ENCODE measurements at places on chromosomes 1 and 21.

GRCh38 chr1:32981003-32981901 is 16.6 kb upstream of the RNF19B start:
- peak; percentile 76 for DNase-seq

GRCh38 chr1:2301607-2302291 is 73.6 kb downstream of the SKI start:
- DNase-seq: no peak

DNA sequence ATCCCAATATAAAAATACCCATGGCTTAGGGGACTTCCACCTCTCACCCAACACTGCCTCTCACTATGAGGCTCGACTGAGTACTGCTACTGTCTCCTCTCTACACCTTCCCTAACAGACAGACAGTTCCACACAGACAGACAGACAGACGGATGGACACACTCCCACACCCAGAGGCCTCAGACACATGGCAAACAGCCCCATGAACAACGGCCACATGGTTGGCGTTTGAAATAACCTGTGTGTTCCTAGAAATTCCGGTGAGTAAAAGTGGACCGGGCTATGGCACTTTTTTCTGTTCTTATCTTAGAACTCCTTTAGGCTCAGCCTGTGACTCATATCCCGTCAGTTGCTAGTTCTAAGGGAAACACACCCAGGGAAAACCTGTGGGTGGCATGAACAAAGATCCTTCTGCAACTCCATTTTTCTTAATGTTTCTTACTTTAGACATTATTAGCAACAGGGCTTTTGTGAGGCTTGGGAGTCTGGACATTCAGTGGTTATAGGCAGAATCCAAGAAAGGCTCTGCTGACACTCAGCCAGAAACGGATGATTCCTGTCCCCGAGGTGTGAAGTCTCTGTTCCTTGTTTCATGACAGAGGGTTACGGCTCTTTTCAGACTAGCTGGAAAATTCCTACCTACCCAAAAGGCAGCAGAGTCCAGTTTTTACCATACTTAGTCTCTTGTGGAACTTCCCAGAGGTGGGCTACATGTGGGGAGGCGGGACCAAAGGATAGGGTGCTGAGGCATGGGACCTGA is 90.5 kb upstream of the TLR5 start:
- DNase-seq: peak; percentile 20

DNA sequence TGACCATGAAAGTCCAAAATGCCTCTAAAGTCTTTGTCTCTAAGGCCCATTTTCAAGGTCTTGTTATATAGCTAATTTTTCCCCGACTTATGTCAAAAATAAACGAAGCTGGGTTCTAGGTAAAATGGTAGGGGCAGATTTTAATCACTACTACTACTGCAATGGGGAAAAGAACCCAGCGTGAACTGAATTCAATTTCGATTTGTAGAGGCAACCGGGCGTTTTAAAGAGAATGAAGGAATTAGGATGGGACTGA is 536 bp upstream of the EXO1 start:
- DNase-seq: no peak

DNA sequence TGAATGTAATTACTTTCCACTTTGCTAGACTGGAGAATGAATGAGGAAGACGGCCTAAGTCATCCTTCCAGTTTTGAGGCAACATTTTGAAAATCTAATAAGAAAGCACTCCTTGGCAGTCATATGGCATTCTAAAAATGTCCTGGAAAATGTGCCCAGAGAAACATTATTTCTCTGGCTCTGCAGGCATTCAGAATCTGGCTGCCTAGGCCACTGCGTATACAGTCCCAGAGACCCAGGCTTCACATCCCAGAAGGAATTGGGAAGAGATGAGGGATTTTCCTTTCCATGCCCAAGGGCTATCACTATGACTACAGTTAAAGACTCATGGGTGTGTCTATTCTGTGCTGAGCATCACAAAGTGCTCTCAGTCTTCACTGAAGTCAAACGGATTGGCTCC is 92.9 kb downstream of the BEND5 start:
- no peak for DNase-seq

DNA sequence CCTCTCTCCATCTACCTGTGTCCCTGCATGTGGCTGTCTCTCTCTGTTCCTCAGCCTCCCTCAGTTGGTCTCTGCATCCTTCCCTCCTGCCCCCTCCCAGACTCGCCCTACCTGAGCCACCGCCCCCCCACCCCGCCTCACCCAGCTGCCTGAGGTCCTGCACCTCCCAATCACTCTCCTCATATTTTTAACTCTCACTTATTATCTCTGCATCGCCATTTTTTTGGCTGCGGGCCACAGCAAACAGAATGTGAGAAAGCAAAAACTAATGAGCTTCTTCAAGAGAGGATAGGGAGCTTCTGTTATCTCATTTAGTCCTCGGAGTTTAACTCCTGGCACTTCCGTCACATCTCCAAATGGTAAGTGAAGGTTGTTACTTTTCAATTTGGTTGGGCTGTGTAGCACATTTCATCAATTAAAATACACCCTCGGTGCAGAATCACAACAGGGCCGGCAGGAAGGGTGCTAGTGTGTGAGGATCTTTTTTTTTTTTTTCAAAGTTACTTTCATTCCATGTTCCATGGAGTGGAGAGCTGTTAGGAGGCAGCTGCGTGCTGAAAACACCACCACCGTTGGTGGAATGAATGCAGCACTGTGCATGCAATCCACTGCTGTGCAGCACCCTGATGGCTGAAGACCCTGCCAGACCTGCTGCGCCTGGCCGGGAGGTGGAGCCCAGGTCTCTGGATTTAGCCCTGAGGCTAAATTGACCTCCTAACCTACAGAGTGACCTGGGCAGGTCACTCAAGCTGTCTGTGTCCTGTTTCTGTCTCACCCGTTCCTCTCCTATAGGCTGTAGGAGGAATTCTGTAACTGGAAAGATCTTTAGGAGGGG is 157.2 kb upstream of the NFIA start:
- no peak for DNase-seq

- DNase-seq: no peak
These were observed 77.0 kb downstream of the RWDD3 start for GRCh38 chr1:95311014-95311413.

- DNase-seq: no peak
These were observed 90.6 kb upstream of the KCTD3 start for GRCh38 chr1:215476541-215476940.

DNA sequence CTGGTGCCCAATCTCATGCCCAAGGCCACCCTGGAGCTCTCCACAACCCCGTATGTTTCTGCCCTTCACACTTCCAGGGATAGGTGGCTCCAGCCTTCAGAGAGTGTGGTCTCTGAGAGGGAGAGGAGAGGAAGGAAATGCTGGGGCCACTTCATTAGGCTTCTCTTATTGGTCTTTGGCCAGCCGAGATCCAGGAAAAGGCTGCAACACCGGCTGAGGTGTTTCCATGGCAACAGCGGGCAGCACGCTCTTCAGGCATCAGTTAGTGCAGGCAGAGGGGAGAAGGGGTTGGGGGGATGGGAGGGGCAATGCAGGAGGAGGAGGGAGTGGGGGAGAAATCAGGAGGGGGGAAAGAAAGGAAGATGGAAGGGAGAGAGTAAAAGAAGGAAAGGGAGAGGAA is 275.1 kb upstream of the GJB5 start:
- DNase-seq: no peak

DNA sequence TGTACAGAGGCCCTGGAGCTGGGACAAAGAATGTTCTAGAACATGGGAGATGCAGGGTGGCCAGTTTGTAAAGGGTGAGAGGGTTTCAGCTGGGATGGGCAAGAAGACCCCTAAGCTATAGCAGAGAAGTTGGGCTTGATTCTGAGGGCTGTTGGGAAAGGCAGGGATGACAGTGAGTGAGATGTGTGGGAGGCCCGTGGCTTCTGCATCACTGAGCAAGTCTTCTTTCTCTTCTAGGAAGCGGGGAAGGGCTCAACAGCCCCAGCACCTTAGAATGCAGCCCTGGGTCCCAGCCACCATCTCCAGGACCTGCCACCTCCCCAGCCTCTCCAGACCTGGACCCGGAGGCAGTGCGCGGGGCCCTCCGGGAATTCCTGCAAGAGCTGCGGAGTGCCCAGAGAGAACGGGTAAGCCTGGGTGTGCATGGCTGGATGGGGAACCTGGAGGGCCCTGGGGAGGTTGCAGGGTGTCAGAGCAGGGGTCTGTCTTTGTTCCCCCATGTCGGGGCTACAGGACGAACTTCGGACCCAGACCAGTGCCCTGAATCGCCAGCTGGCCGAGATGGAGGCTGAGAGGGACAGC is 14.8 kb downstream of the MFAP2 start:
- no peak for DNase-seq

DNA sequence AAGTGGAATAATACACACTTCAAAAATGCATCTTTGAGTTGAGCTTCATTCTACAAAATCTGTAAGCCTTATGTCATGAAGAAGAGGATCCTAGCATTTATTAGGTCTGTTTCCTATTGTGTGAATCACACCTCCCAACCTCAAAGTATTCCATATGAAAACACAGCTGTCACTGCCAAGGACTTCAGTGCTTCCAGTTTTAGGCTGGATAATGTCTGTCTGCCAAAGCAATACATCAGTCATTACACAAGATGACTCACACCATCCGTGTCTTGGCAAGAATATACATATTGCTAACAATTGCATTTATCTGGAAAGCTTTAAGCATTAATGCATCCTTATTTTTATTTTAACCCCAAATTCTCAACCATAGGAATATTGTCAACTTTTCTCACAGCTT is 125.7 kb upstream of the TMPRSS15 start:
- no peak for DNase-seq

GRCh38 chr1:229127301-229127700 is 143.6 kb upstream of the RAB4A start:
- DNase-seq: no peak

GRCh38 chr1:20636785-20637347 is 3.6 kb downstream of the PINK1 start:
- DNase-seq: no peak

- DNase-seq: no peak
These were observed 1.3 kb upstream of the ENAH start for GRCh38 chr1:225654277-225654597.

GRCh38 chr1:121516234-121516967 is 331.6 kb downstream of the SRGAP2C start:
- DNase-seq: peak; percentile 15

DNA sequence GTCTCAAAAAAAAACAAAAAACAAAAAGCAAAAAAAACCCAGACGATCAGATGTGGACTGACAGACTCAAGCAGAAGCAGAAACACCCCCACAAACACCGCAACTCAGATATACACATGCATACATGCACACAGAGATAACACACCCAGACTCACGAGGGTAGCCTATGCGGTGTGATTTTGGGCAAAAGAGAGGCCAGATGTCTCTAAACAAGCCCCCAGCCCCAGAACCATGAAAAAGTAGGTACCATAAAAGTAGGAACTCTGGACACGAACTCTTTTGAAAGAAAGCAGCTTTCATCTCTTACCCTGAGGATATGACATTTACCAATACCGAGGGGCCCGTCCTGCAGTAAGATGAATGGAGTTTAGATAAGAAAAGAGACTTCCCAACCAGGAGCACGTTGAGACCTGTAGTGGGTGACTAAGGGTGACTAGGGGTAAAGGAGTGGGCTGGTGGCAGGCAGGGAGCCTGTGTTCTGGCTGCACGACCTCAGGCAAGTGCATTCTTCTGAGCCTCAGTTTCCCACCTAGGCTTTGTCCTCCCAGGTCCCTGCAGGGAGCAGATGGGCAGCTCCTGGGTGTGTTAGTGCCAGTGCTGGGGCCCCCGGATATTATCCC is 1.5 kb upstream of the TINAGL1 start:
- DNase-seq: no peak

- DNase-seq: no peak
These were observed 130.8 kb downstream of the S1PR1 start for GRCh38 chr1:101367630-101368029.

DNA sequence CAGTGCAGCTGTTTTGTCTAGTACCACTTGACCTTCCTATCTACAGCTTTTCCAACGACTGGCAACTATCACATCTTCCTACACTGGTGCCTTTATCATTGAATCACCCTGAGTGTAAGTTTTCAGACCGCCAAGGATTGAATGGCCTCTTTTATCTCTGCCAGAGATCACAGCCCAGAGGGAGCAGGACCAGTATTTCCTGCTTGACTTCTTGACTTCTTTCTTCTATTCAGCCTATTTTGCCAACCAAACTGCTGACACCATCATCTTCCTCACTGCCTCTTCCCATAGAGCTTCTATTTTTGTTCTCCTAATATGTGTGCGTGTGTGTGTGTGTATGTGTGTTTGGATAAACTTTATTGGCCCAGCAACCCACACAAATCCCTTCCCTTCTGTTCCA is 53.8 kb downstream of the SERBP1 start:
- no peak for DNase-seq

- DNase-seq: no peak
These were observed 40.3 kb downstream of the TAS1R2 start for GRCh38 chr1:18819203-18819602.

DNA sequence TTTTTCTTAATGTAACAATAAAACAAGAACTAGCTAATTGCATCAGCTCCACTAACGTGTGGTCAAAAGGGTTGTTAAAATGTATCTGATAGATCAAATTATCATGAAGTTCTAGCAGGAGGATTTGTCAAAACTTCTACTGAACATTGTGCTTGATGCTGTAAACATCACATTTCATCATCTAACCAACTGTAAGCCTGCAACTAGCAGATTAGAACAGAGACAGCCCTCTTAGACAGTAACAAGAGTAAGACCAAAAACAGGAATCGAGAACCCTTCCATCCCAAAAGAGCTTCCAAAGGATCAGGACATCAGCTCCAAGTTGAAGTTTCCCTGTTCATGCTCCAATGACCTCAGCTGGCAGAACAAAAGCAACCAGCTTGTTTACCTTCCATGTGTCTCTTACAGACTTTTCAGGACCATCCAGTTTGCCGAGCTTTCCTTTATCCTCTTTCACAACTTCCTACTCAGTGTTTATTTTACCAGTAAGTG is 44.6 kb downstream of the NIBAN1 start:
- no peak for DNase-seq

- DNase-seq: no peak
These were observed 631.8 kb downstream of the PTPRU start for GRCh38 chr1:29868096-29868495.

- no peak for DNase-seq
These were observed 102.7 kb upstream of the CD55 start for GRCh38 chr1:207218512-207219362.

- no peak for DNase-seq
These were observed 38.1 kb upstream of the NBL1 start for GRCh38 chr1:19605967-19606366.

- DNase-seq: no peak
These were observed 3.8 kb downstream of the TRAF5 start for GRCh38 chr1:211330282-211330936.

DNA sequence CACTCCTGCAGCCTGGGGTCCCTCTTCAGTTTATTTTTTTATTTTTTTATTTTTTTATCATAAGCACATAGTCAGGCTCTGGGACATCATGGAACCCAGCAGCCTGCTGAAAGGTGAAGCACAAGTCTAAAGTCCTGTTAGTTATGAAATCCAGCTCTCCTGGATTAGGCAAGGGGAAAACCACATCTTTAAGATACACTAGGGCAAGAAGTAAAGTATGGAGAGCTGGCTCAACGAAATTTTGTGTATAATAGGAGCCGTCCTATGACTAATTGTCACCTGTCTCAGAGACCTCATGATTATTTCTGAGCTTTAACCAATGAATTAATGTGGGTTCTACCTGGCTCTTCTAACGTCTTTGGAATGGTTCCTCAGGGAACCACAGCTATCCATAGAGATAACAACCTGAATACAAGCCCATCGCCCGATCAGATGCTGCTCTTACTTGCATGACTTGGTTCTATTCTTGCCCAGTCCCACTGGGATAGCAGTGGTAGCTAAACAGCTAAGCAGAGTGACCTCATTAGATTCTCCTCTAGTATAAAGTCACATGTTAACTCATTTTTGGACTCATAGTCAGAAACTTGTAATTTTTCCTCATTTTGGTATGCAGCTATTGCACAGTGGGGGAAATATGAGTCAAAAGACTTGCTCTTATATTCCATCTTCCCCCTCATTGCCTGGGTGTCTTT is 122.7 kb downstream of the LMO4 start:
- DNase-seq: no peak

GRCh38 chr1:77476475-77476874 is 194.7 kb downstream of the AK5 start:
- no peak for DNase-seq
